ENCODE measurements at places on chromosomes 5 and 9. TPM values are rescaled to one million over a fixed set of nuclear protein-coding genes. Genes with fewer than 3 reads are reported as not detected.

DNA sequence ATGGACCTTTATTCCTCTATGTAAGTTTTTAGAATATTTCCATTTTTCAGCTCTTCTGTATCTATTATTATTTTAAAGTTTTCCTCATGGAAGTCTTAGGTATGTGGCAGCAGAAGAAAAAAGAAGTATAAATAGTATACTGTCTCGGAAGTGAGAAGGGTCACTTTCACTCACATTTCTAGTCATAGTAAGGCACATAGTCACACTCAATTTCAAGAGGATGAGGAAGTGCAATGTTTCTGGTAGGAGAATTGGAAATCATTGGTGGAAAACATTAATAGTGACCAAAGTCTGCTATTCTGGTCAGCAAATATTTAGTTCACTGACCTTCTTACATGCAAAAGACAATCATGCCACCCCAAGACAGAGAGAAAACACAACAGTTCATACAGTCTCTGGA lies 35.2 kb upstream of the TNFSF8 start:
- no peak for DNase-seq

- no peak for DNase-seq
Observed at GRCh38 chr9:119771341-119771740, 402.1 kb upstream of the BRINP1 start.

- no peak for DNase-seq
Observed at GRCh38 chr9:136713550-136713949, 1.2 kb downstream of the DIPK1B start.

The GPR151 gene
- polyA plus RNA-seq, result not detected

The WHRN gene
- 2.1 TPM for polyA plus RNA-seq

Data from hindlimb muscle (tissue), 1 donor.